ENCODE measurements at places on chromosomes 12 and 14.

- no peak for DNase-seq
Observed at GRCh38 chr14:74203639-74204038, 35.6 kb upstream of the VSX2 start.

GRCh38 chr12:112584266-112584722 lies 165.5 kb downstream of the PTPN11 start:
- no peak for DNase-seq

GRCh38 chr12:19129486-19130223 lies at the start of gene PLEKHA5:
Gene PLEKHA5, plus strand, starts transcription at chr12:19129733. Its CDS starts 67 bp downstream, at chr12:19129800.
- DNase-seq = no peak

DNA sequence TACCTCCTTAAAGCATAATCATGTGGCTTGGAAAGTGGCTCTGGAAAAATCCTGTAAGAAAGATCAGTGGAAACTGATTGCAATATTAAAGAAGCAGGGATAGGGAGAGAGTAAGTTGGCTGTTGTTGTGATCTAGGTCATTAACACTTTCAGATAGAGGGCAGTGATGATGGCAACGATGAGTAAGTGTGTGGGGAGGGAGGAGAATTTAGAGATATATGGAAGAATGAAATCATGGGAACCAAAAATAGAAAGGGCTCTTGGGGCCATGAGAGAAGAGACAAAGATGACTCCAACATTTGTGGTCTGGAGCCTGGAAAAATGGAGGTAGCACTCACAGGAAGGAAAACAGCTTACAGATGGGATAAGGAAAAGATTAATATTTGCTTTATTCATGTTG lies 23.3 kb downstream of the SNRPF start:
- DNase-seq = no peak

- DNase-seq = no peak
Observed at GRCh38 chr12:67666605-67667004, 18.1 kb downstream of the DYRK2 start.

GRCh38 chr14:49820176-49820575 lies 32.4 kb downstream of the NEMF start:
- no peak for DNase-seq

Measured in CD4-positive, alpha-beta T cell (primary cell).